ENCODE measurements at places on chromosomes 16 and 17.

GRCh38 chr17:1039123-1039507 is 42.2 kb downstream of the TIMM22 start:
- DNase-seq, result no peak

DNA sequence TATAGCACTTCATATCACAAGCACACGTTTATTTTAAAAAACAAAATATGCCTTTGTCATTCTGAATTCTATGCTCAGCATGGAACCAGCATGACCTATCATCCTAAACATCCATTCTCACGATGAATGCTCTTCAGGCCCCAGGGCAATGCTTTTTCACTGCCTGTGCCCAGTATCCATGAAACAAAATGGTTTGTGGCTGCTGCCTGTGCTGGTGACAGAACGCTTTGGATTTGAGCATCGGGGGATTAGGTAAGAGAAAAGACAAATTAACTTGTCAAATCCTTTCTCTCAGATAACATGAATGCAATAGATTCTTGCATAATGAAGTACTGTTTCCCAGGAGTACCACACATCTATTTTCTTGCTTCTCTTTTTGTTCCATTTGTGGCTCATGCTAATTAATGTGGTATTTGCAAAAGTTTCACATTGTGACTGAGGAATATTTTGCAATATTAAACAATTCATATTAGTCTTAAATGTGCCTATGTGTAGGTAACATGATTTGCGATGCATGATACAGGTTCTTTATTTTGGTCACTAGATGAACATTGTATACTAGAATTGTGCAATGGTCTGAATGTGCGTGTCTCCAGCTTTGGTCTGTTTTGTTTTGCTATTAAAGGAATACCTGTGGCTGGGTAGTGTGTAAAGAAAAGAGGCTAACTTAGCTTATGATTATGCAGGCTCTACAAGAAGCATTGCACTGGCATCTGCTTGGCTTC is 25.8 kb upstream of the SRSF1 start:
- no peak for DNase-seq

DNA sequence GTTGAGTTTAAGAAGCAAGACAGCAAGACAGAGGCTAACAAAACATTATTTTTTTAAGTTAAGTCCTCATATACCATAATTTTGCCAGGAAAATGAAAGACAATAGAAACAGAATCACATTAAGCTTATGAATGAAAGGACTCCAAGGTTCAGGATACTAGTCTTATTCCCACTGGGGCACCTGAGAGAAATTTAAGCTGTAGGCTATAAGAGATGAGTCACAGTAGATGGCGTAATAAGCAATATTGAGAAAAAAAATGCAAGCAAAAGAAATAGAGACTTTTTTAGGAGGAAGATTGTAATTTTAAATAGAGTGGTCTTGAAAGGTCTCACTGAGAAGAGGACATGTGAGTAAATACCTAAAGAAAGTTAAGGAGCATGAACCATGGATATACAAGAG is 57.1 kb upstream of the KIF2B start:
- no peak for DNase-seq

- no peak for DNase-seq
These were observed 25.5 kb downstream of the GP2 start for GRCh38 chr16:20301840-20302239.

DNA sequence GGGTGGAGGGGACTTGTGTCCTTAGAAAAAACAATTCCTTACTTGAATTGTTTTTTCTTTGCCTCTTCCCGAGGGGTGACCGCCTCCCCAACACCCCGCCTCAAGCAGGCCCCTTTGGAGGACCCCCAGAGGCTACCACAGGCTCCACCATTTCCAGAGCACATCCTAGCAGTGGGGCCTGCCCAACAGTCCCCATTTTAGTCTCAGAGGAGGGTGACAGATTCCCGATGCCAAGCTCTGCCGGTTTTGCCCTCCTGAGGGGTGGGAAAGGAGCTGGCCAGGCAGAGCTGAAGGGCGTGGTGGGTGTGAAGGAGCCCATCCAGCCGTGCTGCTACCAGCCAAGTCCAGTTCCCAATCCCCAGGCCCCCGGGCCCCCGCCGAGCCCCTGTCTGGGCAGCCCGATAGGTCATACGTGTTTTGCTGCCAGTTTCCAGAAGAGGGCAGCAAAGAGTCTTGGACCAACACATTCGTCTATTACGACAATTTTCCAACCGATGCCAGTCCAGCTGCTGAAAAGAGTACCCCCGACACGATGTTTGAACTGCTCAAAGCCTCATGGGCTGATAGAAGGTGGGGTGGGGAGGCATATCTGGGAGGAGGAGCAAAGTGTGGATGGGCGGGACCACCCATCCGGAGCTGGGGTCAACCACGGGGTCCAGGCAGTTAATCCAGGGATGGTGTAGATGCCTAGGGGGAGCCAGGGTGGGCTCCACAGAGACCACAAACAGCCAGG is 18.8 kb upstream of the GAA start:
- DNase-seq, result peak; percentile 87

DNA sequence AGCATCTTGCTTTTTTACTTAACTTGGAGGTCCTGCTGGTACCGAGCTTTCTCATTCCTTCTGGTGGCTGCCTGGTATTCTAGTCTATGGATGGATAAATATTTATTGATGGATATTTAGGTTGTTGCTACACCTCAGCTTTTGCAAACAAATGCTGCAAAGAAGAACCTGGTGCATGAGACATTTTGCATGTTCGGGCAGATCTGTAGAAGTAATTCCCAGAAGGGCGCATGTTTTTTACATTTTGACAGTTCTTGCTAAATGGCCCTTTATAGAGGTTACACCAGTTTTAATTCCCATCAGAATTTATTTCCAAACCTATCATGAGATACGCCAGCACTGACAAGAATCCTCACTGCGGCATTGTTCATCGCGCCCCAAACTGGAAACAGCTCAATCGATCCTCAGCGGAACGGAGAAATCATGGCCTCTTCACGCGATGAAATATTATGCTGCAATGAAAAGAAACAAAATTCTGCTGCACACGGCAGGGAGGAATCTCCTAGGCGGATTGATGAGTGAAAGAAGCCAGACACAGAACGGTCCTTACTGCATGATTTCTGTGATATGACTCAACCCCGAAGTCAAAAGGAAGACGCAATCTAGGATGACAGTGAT is 68.0 kb upstream of the CREBBP start:
- DNase-seq, result no peak

DNA sequence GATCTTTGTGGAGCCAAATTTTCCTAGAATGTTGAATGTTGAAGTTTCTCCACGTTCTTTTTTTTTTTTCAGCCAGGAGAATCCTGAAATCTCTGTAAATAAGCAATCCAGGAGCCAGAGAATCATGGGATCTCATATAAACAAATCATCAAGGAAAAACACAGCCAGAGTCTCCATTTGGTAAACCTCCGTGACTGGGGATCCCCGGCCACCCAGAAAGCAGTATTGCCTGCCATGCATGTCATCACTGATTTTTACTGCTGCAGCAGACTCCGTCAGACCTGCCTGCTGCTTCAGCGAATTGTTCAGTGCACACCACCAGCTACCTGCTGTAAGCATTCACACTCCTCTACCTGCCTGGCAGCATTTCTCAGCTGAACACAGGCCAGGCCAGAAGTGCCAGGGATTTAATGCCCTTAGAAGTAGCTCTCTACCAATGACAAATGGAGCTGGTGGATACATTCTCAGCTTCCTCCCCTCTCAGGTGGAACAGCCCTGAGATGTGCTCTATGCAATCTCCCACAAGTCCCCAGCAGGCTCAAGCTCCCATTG is 158.6 kb downstream of the CYLD start:
- no peak for DNase-seq

DNA sequence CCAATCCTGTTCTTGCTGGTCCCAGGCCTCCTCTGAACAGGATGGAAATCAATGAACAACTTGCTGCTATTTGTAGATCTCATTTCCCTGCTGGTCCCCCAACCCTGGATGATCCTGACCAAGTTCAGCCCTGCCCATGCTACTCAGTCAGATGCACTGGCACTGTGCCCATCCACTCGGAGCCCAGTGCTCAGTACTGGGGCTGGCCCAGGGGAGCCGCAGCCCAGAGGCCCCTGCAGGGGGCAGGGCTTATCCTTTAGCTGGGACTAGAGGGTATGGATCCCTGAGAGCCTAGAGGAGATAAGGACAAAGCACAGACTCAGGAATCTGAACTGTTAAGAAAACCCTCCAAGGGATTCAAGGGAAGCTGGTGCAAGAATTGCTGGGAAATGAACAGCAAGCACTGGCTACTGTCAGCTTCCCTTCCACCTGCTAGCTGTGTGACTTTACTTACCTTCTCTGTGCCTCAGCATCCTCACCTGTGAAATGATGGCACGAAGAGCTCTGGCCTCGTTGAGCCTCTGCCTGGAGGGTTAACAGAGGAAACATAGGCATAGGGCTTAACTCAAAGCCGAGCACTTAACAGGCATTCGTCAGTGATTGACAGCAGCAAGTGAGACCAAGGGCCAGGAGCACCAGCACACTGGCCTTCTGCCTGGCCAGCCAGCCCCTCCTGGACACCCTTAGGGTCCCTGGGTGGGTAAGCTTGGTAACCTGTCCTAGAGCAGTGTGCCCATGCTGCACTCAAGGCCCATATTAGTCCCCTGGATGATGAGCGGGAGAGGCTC is 29.8 kb upstream of the C1QL1 start:
- peak; percentile 48 for DNase-seq

GRCh38 chr16:54160252-54160860 is 126.2 kb downstream of the IRX3 start:
- no peak for DNase-seq

DNA sequence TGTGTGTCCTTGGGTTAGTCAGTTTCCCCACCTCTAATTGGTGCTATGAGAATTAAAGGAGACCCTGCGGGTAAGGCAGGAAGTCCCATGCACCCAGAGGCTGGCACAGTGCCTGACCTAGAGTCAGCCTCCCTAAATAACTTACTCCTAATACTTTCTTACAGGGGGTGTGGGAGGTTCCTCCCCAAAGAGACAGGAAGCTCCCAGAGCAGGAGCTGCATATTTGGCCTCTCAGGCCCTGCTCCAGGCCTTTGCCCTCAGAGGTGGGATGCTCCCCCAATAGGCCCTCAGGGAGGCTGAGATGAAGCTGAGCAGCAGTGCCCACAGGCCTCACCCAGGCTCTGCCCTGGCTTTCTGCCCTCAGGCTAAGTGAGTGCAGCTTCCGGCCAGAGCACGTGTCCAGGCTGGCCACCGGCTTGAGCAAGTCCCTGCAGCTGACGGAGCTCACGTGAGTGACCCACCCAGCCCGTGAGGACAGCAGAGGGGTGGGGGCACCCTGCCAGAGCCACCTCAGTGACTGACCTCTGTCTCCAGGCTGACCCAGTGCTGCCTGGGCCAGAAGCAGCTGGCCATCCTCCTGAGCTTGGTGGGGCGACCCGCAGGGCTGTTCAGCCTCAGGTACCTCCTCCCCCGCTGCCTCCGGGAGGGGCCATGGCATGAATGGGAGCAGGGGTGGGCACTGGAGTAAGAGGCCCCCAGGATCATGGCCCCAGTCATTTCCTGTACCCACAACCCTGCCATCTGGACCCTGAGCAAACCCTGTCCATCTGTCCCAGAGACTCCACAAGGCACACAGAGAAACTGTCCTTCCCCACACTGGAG is 31.1 kb upstream of the CPNE2 start:
- DNase-seq, result no peak

DNA sequence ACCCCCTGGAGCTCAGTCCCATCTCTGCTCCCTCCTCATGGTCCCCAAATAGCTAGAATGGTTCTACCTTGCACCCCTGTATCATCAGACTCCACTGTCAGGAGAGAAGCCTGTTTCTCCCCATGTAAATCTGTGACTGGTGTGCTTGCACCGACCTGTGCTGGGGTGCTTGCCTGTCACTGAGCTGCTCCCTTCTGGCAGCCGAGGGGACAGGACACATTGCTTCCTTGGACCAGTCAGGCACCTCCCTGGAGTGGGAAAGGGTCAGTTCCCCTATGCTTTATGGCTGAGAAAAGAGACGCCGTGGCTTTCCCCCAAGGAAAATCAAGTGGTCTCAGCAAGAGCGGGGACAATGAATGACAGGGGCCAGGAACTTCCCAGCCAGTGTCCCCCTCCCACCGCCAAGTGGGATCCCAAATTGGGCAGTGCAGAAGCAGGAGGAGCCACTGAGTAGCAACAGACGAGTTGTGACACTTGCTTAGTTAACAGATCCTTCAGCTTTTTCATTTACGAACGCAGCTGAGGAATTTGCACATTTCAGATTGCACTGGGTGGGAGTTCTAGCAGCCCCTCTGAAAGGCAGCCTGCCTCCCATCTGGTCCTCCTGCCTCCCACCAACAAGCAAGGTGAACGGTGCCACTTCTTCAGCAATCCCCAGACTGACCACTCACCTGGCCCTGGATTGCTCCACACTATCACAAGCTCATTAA is 156.4 kb downstream of the KATNIP start:
- no peak for DNase-seq

DNA sequence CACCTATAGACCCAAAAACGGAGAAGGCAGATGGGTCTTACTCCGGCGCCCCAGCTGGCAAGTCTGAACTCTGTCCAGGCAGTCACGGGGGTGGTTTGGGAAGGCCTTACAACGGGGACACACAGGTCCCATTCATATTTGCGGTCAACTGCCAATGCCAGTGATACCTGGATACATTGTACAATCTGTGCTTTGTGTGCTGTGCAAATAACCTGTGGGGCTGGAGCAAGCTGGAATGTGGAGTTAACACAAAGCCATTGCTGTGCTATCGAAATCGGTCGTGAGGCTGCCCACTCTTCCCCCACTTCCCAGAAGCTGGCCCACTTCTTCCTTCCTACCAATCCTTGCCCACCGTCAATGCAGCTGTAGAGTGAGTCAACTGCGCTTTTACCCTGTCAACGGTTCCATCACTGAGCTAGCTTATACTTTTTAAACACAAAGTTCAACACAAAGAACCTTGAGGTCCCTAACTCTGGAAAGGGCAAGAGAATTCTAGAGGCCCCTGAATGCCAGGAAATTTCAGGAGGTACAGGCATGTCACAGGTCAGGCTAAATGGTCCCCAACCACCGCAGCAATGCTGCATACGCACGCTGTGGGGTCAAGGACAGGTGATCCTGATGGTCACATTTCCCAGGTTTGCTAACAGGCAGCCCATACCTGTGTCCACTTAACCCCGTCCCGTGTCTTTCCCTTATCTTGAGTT is 122.8 kb downstream of the ZFHX3 start:
- DNase-seq, result no peak

DNA sequence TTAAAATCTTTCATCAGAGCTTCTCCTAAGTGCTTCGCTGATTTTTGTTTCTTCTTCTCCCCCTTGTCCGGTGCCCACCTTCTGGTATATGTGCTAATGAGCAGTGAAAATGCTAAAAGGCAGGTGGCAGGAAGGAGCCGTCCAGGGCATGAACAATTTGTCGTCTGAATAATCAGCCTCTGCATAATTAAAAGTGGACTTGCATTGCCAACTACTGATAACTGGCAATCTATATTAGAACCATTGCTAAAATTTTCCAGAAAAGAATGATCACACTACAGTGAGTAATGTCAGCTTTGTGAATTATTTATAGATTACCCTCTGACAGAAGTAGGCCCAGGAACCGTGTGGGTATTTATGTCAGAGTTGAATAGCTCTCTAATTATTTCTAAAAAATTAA is 28.1 kb downstream of the SERPINF1 start:
- DNase-seq, result no peak
